ENCODE measurements at places on chromosomes 2 and 18. TPM values are rescaled to one million over a fixed set of nuclear protein-coding genes. Genes with fewer than 3 reads are reported as not detected.
A peak's percentile ranks its signal among the peaks of the same experiment; 100 is the strongest.

DNA sequence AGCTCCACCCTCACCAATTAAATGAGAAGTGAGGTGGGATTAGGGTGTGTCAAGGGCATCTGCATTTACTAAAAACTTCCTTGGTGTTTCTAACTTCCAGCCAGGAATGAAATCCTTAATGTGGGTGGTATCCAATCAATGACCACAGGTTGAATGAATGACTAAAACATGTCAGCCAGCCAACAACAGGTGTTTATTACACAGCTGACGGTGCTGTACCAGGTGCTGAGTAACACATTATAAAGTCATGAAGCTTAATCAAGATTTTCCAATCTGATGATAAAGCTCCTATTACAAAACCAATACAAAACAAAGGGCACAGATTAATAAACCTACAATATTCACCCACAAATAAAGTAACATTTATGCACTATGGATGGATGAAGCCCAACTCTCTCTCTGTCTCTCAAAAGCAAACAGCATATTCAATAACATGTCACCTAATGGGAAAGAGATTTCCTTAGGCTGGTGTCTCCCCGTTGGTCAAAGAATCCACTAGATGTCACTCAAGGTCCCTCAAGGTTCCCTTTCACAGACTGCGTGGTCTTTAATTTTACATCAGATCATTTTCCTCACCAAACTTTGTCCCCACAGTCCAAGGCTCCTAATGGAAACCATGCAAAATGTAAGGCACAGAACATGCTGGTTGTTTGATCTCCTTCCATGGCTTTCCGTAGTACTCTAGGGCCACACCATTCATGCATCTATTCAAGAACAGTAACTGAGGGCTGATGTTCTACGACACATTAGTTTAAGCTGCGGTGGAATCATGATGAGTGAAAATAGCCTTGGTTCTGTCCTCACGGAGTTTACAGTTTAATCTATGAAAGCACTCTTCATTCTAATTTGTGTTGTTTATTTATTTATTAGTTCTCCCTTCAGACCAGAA is 6.4 kb upstream of the PTPN4 start:
- no peaks in the 10 kb centered on the region for H3K36me3 ChIP-seq
- no peak for DNase-seq
- H3K4me1 ChIP-seq = peaks cover 21% of the 10 kb centered on the region
- H3K27ac ChIP-seq = peak overlapping the region; percentile 6

- no peak overlapping the region for H3K4me3 ChIP-seq
- no peak for DNase-seq
- H3K4me1 ChIP-seq = peaks cover 3% of the 10 kb centered on the region
- H3K27ac ChIP-seq = no peak overlapping the region
Measured at GRCh38 chr18:76689646-76690264, 132.6 kb upstream of the ZNF236 start.

GRCh38 chr2:189681203-189681602 is 6.7 kb downstream of the ANKAR start:
- DNase-seq = no peak
- H3K27me3 ChIP-seq = no peaks in the 10 kb centered on the region
- no peaks in the 10 kb centered on the region for H3K4me1 ChIP-seq
- H3K4me3 ChIP-seq = no peak overlapping the region

- H3K27ac ChIP-seq = no peak overlapping the region
- no peaks in the 10 kb centered on the region for H3K4me1 ChIP-seq
- no peaks in the 10 kb centered on the region for H3K27me3 ChIP-seq
Measured at GRCh38 chr18:69787825-69788547, 159.7 kb downstream of the CD226 start.

DNA sequence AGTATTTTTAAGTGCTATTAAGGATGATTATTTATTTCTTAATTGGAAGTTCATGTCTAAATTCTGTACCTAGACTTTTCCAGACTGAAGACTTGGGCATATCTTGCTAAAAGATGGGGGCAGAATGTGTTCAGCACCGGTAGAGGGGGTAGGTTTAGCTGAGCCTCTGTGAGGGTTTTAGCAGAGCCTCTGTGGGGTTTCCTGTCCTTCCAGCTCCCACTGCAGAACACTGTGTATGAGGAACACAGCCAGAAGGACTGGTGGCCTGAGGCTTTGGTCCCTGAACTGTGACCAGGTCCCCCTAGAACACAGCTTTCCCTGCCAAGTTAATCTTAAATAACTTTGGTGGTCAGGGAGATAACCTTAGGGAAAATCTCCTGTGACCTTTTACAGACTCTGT is 123.4 kb upstream of the EPC2 start:
- DNase-seq = no peak
- no peaks in the 10 kb centered on the region for H3K36me3 ChIP-seq
- no peaks in the 10 kb centered on the region for H3K4me1 ChIP-seq

DNA sequence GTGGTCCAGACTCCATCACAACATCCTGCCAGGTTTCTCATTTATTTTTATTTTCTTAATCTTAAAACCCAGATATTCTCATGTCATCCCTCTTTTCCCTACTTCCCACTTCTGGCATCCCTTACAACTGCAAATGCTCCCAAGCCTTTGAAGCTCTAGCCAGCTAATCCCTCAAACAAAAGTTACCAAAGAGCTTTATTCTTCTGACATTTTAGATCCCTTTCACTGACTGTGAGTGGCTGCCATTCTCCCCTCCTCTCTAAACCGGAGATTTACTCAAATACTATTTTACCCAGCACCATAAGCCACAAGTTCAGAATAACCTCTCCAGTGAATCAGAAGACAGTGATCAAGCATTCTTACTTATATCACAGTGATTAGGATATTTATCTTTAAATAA is 569.0 kb upstream of the SYT4 start:
- no peak overlapping the region for H3K4me3 ChIP-seq
- peak overlapping the region; percentile 44 for H3K27ac ChIP-seq
- H3K27me3 ChIP-seq = no peaks in the 10 kb centered on the region
- H3K36me3 ChIP-seq = no peaks in the 10 kb centered on the region

DNA sequence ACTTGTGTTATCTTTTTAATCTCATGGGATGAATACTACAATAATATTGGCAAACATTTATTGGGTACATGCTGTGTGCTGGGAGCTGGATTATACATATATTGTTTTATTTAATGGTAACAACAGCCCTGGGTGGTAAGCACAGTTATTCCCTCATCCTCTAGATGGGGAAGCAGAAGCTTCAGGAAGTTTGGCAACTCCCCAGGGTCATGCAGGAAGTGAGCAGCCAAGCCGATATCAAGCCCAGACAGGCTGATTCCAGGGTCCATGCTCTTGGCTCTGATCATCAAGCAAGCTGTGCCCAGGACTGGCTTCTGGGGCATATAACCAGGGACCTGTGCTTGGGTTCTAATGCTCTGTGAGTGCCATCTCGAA is 155.8 kb downstream of the ZNF516 start:
- DNase-seq = no peak
- no peaks in the 10 kb centered on the region for H3K27me3 ChIP-seq
- no peak overlapping the region for H3K4me3 ChIP-seq
- no peaks in the 10 kb centered on the region for H3K4me1 ChIP-seq
- H3K36me3 ChIP-seq = no peaks in the 10 kb centered on the region

DNA sequence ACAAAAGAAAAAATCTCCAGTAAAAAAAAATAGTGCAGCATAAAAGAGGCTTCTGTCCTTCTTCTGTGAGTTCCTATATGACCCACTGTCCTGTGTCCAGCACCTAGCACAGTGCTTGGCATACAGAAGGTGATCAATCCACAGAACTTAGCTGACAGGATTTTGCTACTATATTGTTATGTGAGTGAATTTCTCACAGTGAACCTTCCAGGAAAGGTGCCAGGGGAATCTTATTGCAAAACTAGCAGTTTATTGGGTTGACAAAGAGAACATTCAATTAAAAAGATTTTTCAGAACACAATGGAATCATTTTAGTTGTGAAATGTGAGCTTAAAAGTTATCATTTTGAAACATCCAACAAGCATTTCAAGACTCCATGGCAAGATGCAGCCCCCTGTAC is 12.4 kb upstream of the TRIB2 start:
- no peak for DNase-seq
- H3K27ac ChIP-seq = no peak overlapping the region
- no peaks in the 10 kb centered on the region for H3K36me3 ChIP-seq

- H3K27me3 ChIP-seq = no peaks in the 10 kb centered on the region
- H3K27ac ChIP-seq = no peak overlapping the region
- H3K36me3 ChIP-seq = no peaks in the 10 kb centered on the region
- no peak for DNase-seq
Measured at GRCh38 chr2:222730366-222730999, 59.0 kb downstream of the MOGAT1 start.

DNA sequence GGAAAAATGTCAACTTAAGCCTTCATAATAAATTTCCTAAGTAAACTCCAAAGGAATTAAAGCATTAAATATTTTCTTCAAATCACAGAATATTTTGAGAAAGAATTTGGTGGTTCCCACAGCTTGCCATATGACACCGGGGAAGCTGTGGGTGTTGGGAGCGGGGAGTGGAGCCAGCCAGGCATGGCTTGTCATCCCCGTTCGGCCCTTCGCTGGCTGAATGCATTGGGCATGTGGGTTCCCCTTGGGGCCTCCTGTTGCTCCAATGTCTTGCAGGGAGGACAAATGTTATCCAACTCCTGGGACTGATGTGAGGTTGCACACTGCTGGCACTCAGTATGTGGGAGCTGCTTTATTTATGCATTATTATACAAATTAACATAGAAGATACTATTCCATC is 18.6 kb downstream of the NGEF start:
- no peaks in the 10 kb centered on the region for H3K36me3 ChIP-seq
- no peaks in the 10 kb centered on the region for H3K4me1 ChIP-seq
- H3K27me3 ChIP-seq = no peaks in the 10 kb centered on the region
- no peak overlapping the region for H3K4me3 ChIP-seq
- H3K27ac ChIP-seq = no peak overlapping the region

DNA sequence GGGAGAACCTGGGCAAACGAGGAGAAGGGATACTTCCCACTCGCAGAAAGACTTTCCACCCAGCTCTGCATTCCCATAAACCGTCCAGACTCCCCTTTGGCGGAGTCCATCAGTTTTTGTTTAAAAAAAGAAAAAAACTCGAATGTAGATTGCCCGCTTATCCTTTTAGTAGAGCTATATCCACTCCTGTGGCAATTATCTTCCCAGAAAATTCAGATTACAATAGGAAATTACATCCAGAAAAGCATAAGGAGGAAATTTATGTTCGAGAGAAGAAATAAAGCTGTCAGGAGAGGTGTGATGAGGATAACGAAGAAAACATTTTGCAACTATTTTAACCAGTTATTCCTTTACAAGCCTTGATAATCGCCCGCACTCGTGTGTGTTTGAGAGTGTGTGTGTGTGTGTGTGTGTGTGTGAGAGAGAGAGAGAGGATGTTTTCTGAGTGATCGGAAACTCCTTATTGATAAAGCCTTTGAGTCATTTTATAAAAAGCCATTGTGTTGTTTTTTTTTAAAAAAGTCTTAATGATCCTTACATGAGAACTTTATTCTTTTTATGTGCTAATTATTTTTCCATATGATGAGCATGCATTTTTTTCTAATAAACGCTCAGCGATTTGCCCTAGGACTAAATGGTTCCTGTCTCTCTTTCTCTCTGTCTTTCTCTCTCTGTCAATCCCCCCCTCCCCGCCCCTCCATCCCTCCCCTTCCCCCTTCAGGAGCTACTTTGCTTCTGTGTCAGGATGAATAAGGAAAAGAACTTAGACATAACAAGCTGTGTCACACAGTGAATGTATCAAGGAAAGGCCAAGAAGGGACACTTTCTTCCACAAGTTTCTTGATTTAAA is 1.1 kb upstream of the PPP3R1 start:
- no peaks in the 10 kb centered on the region for H3K27me3 ChIP-seq
- no peaks in the 10 kb centered on the region for H3K36me3 ChIP-seq
- no peak for DNase-seq
- peak overlapping the region; percentile 95 for H3K27ac ChIP-seq
- peak overlapping the region; percentile 89 for H3K4me3 ChIP-seq

DNA sequence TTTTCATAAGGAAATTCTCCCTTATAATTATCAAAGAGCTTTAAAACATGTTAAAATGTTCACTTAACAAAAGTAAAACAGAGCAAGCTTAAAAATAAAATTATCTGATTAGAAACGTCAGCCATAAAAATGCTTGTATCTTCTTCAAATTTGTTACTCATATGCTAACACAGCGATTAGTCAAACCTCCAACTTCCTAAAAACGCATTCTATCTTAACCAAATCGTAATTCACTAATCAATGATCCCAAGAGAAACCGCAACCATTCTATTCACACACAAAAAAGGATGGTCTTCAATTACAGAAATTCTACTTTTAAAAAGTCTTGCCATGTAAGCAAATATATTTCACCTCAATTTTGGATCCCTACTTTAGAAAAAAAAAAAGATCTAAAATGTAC is 1.9 kb downstream of the STK17B start:
- H3K27me3 ChIP-seq = no peaks in the 10 kb centered on the region
- H3K36me3 ChIP-seq = no peaks in the 10 kb centered on the region
- peaks cover 22% of the 10 kb centered on the region for H3K4me1 ChIP-seq
- H3K4me3 ChIP-seq = peak overlapping the region; percentile 97

DNA sequence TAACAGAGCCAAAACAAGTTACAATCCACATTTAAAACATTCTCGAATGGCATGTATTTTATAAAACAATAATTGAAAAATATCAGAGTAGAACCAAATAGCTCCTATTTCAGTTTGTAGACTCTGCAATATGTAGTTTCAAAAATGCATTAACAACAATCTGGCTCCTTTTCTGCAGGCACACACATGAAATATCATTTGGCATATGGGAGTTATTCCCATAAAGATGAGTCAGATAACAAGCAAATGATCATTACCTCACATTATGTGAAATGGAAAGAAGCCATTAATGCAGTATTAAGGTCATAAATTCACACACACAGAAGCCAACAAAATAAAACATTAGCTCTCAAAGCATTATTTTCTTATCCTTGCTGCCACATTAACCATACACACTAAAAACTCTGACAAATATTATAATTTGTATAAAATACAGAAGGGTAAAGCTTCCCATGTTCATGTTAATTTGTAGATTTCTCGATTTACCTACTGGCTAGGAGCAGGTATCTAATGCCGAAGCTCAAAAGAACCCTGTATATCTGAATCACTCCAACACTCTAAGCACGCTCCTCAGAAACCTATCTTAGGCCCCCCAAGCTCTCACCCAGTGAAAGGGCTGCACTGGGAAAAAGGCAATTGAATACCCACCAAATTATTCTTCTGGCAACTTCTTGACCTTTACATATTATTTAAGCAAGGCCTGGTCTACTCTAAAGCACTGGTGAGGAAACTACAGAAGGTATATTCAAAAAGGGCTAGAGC is 13.8 kb downstream of the NBAS start:
- no peak for DNase-seq
- H3K27ac ChIP-seq = no peak overlapping the region
- H3K4me1 ChIP-seq = no peaks in the 10 kb centered on the region

GRCh38 chr2:44793322-44793870 is 148.1 kb upstream of the SIX3 start:
- H3K4me3 ChIP-seq = no peak overlapping the region
- H3K27me3 ChIP-seq = peaks cover 4% of the 10 kb centered on the region
- no peak for DNase-seq
- no peaks in the 10 kb centered on the region for H3K36me3 ChIP-seq

DSC3 gene
- not detected for total RNA-seq

SLC14A1 gene
- 7.6 TPM for total RNA-seq

VWC2L gene
- not detected for total RNA-seq

PHOSPHO2 gene
- total RNA-seq = 3.7 TPM

EHD3 gene
- total RNA-seq = 3.1 TPM

TSPYL6 gene
- total RNA-seq = not detected

Measured in gastrocnemius medialis (tissue), 4 donors.